ENCODE measurements at places on chromosomes 3 and 15.

DNA sequence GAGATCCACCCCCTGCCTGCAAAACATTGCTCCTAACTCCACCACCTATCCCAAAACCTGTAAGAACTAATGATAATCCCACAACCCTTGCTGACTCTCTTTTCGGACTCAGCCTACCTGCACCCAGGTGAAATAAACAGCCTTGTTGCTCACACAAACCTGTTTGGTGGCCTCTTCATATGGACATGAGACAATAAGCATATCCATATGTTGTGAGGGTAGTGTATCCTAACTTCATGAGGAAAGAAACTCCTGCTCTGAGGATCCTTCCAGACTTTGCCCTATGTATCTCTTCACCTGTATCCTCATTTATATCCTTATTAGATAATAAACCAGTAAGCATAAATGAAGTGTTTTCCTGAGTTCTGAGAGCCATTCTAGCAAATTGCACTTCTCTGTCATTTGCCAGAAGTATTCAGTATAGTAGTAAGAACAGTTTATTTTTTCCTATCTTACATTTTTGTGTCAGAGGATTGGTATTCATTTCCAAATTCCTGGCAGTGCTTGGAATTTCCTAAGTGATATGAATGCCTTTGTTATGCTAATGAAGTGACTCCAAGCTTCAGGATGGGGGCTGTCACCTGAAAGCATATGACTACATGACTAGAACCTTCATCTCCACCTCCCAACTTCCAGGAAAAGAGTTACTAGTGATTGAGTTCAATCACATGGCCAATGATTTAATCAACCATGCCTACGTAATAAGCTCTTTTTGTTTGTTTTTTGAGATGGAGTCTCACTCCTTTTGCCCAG lies 30.2 kb downstream of the TTBK2 start:
- DNase-seq: no peak

GRCh38 chr3:190056742-190057141 lies 64.0 kb downstream of the P3H2 start:
- DNase-seq: no peak

GRCh38 chr3:53880396-53881345 lies 1.3 kb downstream of the ACTR8 start:
- DNase-seq: no peak

GRCh38 chr3:2861120-2861519 lies 249.1 kb downstream of the IL5RA start:
- no peak for DNase-seq

DNA sequence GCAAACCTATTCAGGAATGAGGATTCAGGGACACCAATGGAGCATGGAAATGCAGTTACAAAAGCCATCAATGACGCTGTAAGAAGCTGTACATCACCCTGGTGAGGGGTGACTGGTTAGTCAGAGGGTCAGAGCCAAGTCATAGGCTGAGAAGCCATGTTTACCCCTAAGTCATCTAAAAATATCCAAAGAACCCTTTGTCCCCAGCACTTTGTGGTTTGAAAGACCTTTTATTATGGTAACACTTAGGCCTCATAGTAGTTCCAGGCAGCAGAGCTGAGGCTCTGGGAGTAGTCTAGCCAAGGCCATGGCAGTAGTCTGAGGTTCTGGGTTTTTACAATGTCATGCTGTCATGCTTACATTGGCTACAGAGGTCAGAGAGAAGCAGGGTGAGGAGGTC lies 131.2 kb downstream of the CTNNB1 start:
- no peak for DNase-seq

DNA sequence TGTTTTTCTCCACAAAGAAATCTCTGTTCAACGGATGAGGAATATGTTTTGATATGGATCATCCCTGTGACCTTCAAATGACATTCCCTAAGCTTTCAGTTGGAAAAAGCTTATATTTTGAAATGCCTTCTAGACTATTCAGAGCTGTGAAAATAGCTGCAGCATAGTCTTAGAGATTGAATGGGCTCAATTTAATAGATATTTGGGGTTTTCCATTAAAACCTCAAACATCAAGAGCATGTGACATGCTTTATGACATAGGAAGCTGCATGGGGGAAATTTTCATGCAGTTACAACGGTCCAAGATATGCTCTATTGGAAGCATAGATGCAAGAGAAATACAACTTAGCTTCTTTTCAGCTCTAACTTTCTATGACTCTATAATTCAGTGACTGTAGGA lies 102.8 kb downstream of the LSAMP start:
- DNase-seq: no peak

DNA sequence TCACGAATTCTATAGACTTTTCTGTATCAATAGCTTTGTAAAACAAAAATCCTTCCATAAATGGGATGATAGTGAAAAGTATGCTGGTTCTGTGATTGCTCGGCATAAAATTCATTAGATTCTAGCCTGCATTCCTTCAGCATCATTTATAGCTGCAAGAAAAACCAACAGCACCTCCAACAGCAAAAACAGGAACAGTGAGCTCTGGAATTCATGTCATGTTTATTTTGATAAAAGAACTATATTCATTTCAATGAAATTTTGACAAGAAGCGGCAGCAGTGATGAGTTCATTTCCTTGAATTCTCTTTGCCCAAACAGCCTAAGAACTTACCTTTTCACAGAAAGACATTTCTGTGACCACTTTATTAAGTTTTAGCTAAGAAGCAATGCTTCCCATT lies 515.2 kb upstream of the CCDC54 start:
- no peak for DNase-seq

GRCh38 chr15:35243758-35244157 lies 158.7 kb upstream of the NANOGP8 start:
- DNase-seq: no peak

DNA sequence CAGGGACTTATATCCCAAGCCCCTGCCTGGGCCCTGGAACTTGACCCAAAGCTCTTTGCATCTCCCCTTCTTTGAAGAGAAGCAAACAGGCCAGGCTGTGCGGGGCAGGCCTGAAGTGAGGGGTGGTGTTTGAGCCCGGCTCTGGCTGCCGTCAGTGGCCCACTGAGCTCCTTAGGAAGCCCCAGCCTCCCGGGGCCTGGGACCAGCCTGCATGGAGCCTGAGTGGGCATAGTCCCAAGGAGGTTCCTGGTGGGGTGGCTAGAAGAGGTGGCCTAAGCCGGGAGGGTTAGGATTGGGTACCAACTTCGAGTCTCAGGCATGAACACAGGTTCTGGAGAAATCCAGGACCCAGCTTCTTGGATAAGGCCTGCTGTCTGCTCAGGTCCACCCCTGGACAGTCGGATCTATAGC lies 6.4 kb downstream of the TMIE start:
- no peak for DNase-seq

GRCh38 chr3:195692354-195692685 lies 28.5 kb upstream of the MUC20 start:
- no peak for DNase-seq
